Progenitor cell of endocrine pancreas (in vitro differentiated cells): ENCODE measurements at places on chromosomes 16 and 17. TPM values are rescaled to one million over a fixed set of nuclear protein-coding genes. Genes with fewer than 3 reads are reported as not detected.

DNA sequence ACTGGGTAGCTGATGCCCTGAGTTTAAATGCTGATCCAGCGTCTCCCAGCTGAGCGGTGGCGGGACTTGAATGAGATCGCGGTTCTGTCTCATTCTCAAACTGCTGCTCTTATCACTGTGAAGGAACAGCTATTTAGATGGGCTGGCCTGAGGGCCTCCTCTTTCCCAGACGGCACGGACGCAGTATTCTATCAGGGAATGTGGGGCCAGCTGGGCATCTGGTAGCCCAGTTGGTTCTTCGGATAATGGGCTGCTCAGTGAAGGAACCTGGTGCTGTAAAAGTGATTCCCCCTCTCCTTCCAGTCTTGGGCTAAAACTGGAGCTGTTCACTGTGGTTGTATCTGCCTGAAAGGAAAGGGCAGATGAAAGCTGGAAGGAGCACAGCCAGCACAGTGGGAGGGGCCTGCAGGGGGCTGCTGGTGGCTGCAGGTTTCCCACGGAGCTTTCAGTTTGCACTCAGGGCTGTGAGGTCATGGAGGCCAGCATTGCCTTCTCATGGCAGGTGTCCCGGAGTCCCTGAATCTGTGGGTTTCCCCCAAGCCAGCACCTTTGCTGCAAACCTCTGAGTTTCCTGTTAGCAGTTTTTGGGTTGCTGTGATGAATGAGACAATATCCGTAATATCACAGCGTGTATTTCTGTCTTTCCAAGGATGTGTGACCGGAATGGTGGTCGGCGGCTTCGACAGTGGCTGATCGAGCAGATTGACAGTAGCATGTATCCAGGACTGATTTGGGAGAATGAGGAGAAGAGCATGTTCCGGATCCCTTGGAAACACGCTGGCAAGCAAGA lies 3.6 kb downstream of the IRF8 start:
- no peak for DNase-seq

Gene TRIM47
- total RNA-seq = 0.42 and 1.0 TPM in 2 replicates

Gene SREBF1
- 85.0 and 98.9 TPM in 2 replicates for total RNA-seq

DNA sequence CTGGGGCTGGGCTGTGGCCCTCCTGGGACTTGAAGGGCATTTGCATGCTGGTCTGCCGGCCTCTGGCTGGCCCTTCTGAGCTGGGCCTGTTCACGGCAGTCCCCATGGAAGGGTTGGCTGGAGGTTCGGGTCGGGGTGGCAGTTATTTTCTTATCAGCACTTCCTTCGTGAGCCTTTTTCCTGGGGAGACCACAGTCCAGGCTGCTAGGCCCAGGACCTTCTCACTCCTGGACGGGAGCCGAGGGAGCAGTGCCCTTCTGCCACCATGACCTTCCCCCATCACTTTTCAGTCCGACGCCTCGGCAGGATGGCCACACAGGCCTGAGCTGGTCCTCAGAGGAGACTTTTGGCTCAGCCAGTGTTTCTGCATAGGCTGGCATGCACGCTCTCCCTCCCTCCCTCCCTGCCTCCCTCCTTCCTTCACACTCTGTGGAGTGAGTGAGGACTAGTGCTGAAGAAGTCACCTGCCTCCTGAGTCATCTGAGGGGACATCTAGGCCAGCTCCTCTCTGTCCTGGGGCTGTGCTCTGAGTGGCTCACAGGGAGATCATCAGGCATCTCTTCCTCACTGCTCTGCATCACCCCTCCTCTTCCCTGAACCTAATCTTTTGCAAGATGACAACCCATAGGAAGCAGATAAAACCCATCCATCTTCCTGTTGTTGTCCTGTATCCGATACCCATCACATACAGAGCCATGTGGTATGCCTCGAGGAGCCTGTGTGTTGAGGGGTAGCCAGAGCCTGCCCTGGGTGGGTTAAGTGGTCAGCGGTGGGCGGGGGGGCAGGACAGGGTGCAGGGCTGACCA lies 109.7 kb downstream of the RAP1GAP2 start:
- no peak for DNase-seq

GRCh38 chr17:81635973-81636504 lies 873 bp downstream of the NPLOC4 start:
- DNase-seq = no peak

Gene SCNN1B
- not detected in 2 replicates for total RNA-seq

GRCh38 chr16:73546341-73546845 lies 498.5 kb upstream of the ZFHX3 start:
- no peak for DNase-seq

GRCh38 chr16:17389384-17389783 lies 81.4 kb downstream of the XYLT1 start:
- no peak for DNase-seq

DNA sequence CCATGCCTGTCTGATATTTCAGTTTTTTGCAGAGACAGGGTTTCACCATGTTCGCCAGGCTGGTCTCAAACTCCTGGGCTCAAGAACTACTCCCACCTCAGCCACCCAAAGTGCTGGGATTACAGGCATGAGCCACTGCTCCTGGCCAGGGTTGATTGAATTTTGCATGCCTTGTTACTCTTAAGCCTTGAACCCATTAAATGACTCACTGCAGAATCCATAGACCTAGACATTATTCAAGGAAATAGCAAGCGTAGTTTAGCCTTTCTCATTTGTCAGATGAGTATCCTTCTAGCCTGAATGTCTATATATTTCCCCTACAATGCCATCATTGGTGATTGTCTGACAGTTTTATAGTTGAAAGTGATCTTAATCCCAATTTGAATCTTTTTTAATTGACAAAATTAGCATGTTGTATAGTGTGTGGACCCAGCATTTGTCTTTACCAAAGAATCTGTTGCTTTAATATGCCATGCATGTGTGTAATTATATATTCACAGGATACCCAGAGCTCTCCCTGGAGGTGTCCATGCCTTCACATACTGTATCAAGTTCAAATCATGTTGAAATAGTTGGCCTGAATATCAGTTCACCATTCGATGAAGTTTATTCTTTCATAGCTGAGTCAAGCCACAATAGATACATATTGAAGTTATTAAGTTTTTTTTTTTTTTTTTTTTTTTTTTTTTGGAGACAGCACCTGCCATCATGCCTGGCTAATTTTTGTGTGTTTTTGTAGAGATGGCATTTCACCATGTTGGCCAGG lies 321.0 kb downstream of the CPPED1 start:
- no peak for DNase-seq

GRCh38 chr16:2838928-2839327 lies 8.8 kb downstream of the ZG16B start:
- DNase-seq = peak; percentile 62

Gene SGCA
- total RNA-seq = not detected in 2 replicates

GRCh38 chr17:9837551-9838471 lies 12.1 kb downstream of the GLP2R start:
- no peak for DNase-seq

GRCh38 chr16:75089486-75090202 lies 26.9 kb downstream of the LDHD start:
- DNase-seq = no peak

GRCh38 chr16:83137326-83137781 lies 510.6 kb downstream of the CDH13 start:
- no peak for DNase-seq

DNA sequence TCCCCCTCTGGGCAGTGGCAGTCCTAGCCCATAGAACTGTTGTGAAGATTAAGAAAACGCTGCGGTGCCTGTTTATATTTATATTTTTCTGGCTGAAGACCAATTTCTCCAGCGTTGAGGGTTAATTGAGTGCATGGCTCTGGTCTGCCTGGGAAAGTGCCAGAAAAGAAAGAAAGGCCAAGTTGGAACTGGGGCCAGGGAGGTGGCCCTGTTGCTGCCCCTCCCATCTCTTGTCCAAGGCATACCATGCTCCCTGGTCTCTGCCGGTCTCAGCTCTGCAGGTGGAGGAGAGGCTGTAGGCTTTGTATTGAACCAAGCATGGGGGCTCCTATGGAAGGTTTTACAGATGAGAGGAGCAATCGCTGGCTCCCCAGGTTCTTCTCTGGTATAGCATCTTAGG lies 124.7 kb downstream of the MGAT5B start:
- no peak for DNase-seq

Gene CEP112
- total RNA-seq = 24.3 and 24.5 TPM in 2 replicates

GRCh38 chr16:1188432-1189189 lies 35.7 kb downstream of the CACNA1H start:
- DNase-seq = peak; percentile 72

- DNase-seq = no peak
Observed at GRCh38 chr17:61487161-61487988, 35.2 kb downstream of the TBX4 start.

Gene JUP
- total RNA-seq = 195 and 199 TPM in 2 replicates

Gene CPHXL2
- not detected in 2 replicates for total RNA-seq

Gene GNGT2
- not detected in 2 replicates for total RNA-seq

DNA sequence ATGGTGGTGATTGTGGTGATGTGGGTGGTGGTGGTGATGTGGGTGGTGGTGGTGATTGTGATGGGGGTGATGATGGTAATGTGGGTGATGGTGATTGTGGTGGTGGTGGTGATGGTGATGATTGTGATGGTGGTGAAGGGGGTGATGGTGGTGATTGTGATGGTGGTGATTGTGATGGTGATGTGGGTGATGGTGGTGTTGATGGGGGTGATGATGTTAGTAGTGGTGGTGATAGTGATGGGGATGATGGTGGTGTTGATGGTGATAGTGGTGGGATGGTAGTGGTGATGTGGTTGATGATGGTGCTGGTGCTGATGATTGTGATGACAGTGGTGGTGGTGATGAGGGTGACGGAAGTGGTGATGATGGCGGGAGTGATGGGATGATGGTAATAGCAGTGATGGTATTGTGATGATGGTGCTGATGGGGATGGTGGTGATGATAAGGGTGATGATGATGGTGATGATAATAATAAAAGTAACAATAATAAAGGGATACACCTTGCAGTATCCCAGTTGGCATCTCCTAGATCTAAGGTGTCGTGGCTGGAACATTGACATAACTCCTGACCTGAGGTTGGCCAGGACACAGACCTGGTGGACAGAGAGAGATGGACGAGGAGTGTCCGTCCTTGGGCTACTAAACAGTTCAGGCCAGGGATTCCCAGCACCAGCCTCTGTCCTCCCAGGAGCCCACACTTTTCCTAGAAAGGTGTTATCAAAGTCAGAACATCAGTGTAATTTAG lies 344.5 kb downstream of the SEC14L1 start:
- no peak for DNase-seq
